ENCODE measurements at places on chromosomes 7 and 10.

GRCh38 chr7:25656581-25657026, 428.3 kb upstream of the NPVF start:
- DNase-seq = no peak

DNA sequence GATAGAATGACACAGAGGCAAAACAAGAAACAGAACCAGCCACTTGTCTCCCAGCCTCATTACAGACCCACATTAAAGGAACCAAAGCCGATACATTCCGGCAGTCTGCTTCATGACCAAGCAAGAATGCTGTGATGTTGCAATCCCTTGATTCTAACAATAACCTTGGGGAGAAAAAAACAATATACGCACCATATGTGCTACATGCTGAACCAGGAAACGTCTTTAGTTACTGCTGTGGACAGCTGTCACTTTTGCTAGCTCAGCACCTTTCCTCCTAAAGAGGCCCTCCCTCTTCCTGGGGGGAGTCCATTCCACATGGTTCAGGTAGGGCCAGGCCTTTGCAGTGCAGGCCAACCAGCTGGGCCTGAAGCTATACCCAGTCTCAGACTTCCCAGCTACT, 79.1 kb downstream of the PRTFDC1 start:
- no peak for DNase-seq

DNA sequence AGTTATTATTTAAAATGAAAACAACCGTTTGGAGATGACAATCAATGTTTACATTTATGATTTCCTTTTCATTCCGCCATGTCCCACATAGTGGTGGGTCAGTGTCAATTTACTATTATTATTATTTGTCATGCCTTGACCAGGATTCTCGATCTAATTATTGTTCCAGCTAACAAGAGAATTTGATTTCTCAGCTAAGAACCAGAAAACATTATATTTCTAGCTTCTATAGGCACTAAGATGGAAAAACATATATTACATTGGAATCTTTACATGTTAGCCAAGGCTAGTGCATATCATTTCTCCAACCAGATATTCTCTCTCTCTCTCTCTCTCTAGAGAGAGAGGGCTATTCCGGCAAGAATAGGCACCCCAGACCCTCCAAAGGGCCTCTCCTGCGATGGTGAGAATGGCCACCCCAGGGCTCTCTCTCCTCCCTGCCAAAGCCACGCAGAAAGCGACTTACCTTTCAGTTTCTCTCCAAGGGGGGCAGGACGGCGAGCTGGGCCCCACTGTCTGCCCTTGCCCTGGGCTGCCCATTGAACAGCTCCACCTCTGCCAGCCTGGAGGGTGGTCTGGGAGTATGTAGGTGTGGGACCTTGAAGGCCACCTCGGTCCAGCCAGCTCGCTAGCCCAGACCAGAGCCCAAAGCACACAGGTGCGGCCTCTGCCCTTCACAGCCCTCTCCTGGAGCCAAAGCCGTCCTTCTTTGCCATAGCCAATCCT, 2.4 kb downstream of the HOXA3 start:
- DNase-seq = no peak

DNA sequence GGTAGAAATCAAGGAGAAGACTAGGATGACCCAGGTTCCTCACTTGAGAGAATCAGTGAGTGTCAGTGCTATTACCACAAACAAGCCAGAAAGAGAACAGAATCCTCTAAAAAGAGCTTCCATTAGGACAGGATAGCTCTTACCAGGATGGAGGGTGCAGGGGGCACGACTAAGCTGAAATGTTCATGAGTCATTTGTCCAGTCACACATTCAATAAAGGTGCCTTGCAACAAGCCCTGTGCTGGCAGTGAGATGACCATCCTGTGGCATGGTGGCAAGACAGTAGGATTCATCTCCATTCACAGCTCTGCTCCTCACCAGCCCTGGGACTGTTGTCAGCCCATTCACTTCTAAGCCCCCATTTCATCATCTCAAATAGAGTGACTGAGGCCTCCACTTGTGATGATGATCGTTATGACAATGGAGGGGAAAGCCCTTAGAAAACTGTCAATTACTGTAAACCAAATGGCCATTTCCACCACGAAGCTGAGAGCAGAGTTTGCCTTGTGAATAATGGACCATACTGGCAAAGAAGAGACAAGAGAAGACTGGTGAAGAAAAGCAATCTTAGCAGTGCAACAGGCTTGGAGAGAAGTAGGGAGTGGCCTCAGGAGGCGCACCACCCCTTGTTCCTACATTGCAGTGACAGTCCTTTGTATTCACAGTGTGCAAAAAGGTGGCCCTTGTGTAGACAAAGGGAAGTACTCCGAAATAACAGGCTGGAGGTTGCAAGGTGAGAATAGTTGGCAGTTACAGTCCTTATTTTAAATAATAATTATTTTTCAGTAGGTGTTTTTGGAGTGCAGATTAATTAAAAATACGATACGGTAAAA, 9.0 kb upstream of the WIPF3 start:
- no peak for DNase-seq

- DNase-seq = no peak
These were observed 775.5 kb downstream of the CNTNAP2 start for GRCh38 chr7:146892151-146892550.

DNA sequence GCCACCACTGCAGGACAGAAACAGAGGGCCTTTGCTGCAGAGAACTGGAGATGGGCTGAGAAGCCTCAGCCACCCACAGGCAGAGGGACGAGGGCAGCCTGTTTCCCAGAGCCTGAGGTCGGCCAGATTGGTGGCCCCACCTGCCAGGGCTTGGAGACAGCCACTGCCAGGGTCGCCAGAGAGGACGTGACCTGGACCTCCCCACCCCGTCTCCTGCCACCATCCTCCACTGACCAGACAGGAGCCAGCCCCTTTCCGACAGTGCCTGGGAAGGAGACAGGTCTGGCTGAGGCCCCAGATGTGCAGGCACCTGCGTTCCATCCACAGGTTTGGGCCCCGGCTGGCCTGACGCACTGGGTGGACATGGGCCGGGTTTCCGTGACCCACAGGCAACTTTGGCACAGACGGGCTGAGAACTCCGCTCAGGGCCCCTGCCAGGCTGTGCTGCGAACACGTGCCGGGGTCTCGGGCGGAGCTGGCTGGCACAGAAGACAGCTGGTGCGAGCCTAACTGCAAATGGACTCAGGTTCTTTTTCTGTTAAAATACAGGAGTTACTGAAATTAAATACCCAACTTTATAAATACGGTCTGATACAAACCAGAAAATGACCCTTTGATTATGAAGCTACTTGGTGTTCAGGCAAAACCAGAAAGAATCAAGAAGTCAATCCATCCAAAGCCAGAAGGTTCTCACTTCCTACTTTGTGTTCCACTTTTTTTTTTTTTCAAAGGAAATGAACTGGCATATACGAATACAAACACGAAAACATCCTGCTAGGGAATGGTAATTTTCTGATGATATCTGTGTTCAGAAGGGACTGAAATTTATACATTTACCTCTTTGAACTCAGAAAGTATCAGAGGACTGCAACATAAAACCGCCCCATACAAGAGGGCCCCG, 6.9 kb downstream of the COX19 start:
- no peak for DNase-seq

DNA sequence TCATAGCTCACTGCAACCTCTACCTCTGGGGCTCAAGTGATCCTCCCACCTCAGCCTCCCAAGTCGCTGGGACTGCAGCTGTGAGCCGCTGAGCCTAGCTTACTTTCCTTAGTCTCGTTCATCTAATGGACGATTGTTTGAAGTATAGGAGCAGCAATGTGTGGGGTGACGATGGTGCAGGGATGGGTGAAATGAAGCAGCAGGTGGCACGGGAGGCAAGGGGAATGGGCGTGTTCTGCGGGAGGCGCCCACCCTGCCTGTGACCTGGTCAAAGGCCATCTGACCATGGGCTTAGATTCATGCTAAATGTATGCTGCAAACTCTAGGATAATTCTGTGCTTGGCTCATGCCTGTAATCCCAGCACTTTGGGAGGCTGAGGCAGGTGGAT, 210.7 kb downstream of the MAD1L1 start:
- DNase-seq = no peak

DNA sequence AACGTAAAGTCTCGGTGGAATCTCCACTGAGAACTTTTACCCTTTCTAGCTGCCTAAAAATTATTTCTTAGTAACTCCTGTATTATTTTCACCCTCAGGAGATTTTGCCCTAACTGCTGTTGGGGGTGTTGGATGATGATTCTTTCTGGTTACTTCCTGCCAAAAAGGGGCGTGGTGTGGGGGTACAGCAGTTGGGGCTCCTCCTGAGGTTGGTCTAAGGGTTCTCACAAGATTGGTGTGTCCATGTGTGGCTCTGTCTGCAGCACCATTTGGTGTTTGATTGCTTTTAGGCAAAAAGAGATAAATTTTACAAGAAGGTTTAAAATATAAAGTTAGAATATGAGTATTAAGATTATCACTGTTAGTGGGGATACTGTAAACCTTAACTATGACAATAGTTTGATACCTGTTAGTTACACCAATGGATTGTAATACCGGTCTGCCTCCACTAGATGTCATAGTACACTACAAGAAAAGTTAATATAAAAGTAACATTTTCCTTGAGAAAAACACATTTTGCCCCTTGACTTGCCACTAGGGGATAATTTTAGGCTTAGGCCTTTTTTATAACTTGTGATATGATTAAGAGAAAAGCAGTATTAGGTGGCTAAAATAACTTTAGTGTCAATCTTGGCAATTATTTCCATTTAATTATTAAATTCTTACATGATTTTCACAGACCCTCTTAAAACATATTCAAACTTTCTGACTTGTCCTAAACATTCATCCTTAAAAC, 928.7 kb downstream of the IPMK start:
- DNase-seq = no peak

DNA sequence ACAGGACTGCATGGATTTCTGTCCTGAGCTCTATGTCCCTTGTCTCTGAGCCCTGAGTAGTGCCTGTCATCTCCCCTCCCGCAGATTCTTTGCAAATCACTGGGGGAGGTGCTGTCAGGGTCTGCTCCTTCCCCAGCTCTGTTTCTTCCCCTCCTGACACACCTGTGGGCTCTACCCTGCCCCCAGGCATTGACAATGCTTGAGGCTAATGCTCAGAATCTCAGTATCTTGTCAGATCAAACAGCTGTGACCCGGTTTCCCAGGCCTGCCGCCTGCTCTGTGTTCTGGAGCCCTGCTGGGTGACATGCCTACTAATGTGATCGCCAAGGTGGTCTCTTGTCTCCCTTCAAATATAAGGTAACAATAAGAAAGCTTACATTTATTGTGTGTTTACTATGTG, 209.0 kb downstream of the POU6F2 start:
- DNase-seq = no peak

- no peak for DNase-seq
These were observed 200.1 kb upstream of the PRKCQ start for GRCh38 chr10:6780008-6780677.

GRCh38 chr7:40742270-40742669, 607.5 kb downstream of the SUGCT start:
- DNase-seq = no peak

DNA sequence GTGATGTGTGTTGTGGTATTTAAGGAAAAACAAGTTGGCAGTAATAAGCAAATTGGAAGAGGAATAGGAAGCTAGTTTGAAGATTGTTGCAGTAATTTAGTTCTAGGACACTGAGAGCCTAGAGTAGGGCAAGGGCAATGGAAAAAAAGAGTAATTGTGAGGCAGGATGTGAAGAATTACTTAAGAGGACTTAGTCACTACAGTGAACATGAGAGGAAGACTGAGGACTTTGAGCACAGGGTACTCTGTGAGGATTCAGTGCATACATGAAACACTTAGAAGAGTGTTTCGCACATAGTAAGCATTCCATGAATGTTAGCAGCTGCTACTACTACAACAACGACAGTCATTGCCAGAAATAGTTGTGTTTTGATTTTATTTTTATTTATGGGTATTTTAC, 30.9 kb upstream of the DKK1 start:
- no peak for DNase-seq

GRCh38 chr7:30896783-30897637, 14.6 kb upstream of the AQP1 start:
- DNase-seq = no peak

DNA sequence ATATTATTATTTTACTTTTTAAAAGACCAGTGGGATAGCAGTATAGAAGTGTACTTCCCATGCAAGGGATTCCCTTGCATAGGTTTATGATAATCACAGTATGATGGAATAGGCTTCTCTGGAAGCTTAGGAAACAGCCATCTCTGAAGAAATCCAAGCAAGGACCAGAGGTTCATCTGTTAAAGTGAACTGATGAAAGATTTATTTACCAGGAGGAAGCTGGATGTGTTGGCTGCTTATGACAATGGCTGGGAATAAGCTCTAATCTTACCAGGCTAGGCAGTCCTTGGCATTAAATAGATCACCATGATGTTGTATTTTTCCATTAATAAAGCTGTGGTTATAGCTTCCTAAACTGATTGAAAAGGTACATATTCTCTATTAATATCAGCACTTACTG, 32.0 kb downstream of the FRA10AC1 start:
- DNase-seq = no peak

DNA sequence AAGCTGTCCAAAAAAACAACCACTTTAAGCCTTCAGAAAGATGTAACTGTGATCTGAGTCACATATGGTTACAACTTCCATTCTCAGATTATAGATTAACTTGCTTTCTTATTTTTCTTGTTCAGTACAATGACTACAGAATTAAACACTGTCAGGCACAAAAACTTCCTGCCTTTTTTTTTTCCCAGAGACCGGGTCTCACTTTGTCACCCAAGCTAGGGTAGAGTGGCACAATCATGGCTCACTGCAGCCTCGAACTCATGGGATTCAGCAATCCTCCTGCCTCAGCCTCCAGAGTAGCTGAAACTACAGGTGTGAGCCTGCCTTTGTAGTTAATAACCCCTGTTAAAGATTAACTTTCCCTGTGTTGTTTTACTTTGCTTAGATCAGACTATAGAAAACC, 163.2 kb downstream of the AVL9 start:
- no peak for DNase-seq

- no peak for DNase-seq
These were observed 3.0 kb upstream of the FGF8 start for GRCh38 chr10:101778781-101779543.

DNA sequence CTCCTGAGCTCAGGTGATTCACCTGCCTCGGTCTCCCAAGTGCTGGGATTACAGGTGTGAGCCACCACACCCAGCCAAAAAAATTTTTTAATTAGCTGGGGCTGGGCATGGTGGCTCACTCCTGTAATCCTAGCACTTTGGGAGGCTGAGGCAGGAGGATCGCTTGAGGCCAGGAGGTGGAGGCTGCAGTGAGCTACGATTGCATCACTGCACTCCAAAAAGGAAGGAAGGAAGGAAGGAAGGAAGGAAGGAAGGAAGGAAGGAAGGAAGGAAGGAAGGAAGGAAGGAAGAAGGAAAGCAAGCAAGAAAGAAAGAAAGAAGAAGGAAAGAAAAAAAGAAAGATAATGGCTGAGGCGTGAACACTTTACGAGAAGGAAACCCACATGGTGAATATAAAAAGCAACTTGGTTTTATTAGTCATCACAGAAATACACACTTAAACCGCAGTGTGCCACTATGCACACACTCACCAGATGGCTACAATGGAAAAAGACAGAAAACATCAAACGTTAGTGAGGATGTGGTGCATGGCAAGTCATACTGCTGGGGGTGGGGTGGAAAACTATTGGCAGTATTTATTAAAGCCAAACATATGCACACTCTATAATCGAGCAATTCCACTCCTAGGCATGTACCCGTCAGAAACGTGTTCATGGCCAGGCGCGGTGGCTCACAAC, 4.4 kb upstream of the CCL26 start:
- DNase-seq = peak; percentile 2

GRCh38 chr10:132785723-132786475, at the start of gene NKX6-2:
Gene NKX6-2 (minus strand): TSS chr10:132786147. CDS start chr10:132785948, 199 bp downstream.
- DNase-seq = no peak
